Stimulated activated CD8-positive, alpha-beta memory T cell treated with anti-CD3 and anti-CD28 coated beads, Interleukin-4, amount 100 ng/mL, for 1 hour (primary cell): ENCODE measurements at places on chromosomes 7 and 10.

GRCh38 chr10:64454962-64455361 is 933.8 kb downstream of the REEP3 start:
- DNase-seq, result no peak

GRCh38 chr10:73828161-73828560 is 16.8 kb upstream of the NDST2 start:
- DNase-seq, result no peak

DNA sequence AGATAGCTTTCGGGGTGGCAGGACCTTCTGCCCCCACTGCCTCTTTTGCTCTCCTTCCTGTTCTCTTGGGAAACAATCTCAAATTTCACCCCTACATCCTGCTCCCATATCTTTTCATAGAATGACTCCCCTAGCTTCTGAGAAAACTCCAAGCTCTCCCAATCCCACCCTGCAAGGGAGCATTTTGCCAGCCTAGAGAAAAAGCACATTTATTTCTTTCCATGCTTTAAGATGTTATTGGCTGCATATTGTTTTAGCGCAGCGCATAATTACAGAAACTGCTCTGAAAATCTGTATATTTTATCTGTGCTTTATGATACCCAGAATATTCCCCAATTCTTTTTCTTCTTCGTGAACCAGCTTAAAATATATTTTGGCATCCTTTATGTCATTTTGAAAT is 601.3 kb downstream of the KCNMA1 start:
- no peak for DNase-seq

DNA sequence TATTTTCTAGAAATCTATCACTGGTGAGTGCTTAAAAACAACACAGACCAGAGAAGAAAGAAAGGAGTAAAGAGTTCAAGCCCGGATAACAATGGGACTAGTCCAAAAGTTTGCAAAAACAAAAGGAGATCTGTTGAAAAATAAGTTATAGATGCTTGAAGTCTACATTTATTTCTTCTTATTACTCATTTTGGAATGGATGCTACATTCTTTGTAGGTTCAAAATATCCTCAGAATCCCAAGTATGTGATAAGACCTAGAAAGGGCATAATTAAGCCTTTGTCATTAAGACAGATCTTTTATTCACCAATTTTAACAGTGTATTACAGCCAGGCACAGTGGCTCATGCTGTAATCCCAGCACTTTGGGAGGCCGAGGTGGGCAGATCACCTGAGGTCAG is 42.7 kb upstream of the ITGB8 start:
- no peak for DNase-seq

DNA sequence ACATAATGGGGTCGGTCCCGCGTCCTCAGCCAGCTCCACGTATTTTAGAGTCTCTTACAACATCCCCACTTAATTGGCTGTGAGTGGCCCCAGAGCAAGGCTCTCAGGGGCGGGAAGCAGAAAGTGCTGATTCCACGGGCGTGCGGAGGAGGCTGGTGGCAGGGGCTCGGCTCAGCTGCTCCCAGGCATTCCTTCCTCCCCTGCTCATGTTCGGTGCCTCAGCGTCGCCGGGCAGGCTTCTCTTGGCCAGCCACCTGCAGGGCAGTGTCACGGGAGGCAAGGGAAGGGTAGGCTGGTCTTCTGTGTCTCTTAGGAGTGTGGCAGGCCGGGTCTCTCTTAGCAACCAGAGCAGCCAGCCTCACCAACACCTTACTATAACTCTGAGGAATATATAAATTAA is 33.8 kb downstream of the IL15RA start:
- no peak for DNase-seq

DNA sequence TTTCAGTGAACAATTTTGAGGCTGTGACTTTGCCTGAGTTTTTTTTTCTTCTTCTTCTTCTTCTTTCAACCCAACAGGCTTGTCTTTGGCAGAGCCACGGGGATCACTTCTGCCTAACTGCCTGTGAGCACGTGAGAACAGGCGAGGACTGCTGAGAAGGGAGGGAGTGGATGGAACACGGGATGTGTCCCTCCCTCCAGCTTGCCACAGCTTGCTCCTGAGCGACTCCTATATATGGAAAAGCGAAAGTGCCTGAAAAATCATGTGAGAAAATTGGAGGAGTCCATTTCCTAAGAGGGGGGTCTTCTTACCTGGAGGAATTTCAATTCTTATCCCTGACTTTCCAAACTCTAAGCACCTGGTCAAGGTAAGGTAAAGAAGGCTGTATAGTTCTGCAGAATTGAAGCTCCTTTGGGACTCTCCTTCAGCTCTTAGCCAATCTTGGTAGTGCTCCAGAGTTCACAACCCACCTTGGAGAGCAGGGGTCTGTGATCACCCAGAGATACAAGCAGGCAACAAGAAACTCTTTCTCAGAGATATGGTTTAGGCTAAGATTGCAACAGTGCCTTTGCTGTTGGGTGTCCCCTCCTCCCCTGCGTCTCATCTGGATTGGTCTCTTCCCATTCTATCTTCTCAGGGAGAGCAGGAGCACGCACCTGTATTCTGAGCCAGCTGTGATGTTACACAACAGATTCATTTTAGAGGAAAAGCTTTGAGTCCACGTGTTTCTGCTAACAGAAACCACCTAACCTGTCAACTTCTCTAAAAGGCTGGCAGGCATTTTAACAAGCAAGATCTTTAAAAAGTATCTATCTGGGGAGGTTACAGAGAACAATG is at the start of gene MAT1A:
MAT1A (minus strand) TSS at position 208 of the 837 bp plus-strand sequence. CDS start 235 bp downstream, outside the sequence.
- no peak for DNase-seq

- DNase-seq, result no peak
Measured at GRCh38 chr7:33824911-33825459, 80.4 kb upstream of the BMPER start.

GRCh38 chr7:74587435-74588126 is 69.9 kb upstream of the GTF2I start:
- DNase-seq, result no peak

GRCh38 chr7:158477866-158478265 is 109.8 kb downstream of the PTPRN2 start:
- no peak for DNase-seq

GRCh38 chr7:98323597-98324322 is 42.3 kb downstream of the BRI3 start:
- DNase-seq, result no peak

- no peak for DNase-seq
Measured at GRCh38 chr10:86509145-86509544, 12.4 kb downstream of the WAPL start.

DNA sequence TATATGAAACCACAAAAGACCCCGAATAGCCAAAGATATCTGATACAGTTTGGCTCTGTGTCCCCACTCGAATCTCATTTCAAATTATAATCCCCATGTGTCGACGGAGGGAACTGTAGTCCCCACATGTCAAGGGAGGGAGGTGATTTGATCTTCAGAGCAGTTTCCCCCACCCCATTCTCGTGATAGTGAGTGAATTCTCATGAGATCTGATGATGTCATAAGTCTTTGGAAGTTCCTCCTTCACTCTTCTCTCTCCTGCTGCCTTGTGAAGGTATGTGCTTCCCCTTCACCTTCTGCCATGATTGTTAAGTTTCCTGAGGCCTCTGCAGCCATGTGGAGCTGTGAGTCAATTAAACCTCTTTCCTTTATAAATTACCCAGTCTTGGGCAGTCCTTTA is 13.0 kb downstream of the ELAPOR2 start:
- no peak for DNase-seq

DNA sequence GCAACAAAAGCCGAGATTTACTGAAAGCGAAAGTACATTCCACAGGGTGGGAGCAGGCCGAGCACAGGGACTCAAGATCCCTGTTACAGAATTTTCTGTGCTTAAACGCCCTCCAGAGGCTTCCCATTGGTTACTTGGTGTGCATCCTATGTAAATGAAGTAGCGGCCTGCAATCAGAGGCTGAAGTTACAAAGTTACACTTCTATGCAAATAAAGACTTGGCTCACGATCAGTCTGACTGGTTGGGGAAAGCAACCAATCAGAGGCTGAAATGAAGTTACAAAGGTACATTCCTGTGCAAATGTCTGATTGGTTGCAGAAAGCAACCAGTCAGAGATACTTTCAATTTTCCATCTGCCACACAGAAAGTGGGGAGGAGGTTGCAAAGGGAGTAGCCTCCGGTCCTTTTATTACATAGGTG is 4.1 kb downstream of the ACBD7 start:
- DNase-seq, result no peak

GRCh38 chr10:123097039-123097438 is 38.7 kb upstream of the HMX3 start:
- no peak for DNase-seq

DNA sequence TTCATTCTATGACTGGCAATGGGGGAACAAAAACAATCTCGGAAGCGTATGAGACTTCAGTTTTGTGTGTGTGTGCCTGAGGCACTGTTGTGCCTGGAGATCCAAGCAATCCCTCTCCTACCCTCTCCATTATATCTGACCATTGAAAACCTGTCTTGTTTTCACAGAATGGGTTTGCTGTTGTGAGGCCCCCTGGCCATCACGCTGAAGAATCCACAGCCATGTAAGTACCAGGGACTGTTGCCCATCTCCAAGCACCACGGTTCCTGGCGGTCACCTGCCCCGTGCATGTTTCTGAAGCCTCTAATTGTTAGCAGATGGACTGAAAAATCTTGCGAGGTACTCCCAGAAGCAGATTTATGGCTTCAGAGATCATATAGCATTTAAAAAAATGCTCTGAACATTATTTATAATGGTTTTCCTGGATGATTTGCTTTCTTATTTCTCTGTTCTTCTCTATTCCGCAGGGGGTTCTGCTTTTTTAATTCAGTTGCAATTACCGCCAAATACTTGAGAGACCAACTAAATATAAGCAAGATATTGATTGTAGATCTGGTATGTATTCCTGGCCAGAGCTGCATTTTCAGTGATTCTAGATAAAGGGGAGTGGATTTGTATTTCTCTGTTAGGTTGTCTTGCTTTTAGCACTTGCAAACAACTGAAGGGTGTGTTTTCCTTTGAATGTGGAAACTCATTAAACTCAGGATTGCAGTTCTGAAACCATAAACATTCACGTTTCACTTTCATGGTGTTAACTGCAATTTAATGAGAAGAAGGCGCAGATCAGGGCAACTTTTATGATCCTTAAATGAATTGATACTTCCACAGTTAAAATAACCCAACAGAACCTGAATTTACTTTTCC is 288.2 kb downstream of the TWIST1 start:
- no peak for DNase-seq

DNA sequence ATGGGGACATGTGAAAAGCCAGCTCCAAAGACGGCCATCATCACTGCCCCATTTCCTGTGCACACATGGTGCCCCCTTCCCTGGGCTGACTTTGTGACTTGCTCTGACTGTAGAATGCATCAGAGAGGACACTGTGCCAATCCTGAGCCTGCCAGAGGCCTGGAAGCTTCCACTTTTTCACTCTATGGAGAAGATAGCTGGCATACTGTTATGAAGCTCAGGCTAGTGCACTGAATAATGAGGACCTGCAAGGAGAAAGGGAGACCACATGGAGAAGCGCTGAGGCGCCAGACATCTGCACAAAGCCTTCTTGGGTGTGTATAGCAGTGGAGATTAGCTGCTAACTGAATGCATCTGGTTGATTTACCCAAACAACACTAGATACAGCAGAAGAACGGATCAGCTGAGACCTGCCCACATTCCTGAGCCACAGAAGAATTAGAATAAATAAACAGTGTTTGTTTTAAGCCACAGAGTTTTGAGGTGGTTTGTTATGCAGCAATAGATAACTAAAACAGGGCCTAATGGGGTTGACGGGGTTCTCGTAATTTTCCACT is 58.9 kb upstream of the C10orf90 start:
- no peak for DNase-seq

DNA sequence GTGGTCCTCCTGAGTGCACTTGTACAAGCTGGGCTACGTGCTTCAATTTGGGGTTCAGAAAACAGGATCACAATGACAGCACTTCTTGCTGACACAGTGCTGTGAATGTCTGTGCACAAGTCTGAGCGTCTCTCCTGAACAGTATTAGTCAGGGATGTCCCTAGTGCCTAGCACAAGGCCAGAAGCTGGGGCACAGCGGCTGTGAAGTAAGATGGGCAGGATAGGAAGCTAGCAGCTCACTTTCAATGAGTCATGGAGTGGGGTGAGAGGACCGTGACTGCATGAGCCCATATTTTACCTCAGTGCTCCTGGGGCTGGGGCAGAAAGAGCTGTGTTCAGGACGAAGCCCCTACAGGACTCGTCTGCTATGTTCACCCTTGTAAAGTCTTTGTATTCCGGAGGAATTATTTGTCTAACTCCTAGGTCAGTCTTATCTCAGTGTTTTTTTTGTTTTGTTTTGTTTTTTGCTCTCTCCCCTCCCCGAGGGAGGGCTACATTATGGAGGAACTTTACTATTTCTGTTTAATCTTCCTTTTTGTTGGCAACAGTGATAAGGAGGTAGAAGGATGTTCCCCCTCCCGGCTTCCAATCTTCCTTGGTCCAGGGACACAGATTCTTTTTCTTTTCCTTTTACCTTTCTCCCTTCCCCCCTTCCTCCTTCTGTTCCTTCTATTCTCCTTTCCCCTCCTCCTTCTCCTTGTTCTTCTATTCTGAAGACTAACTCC is 2.8 kb upstream of the LRMDA start:
- DNase-seq, result no peak

- no peak for DNase-seq
Measured at GRCh38 chr7:29445736-29446135, 117.9 kb upstream of the PRR15 start.

GRCh38 chr10:101617102-101617823 is 29.1 kb downstream of the DPCD start:
- no peak for DNase-seq

- DNase-seq, result no peak
Measured at GRCh38 chr7:42687211-42688055, 224.4 kb downstream of the C7orf25 start.

DNA sequence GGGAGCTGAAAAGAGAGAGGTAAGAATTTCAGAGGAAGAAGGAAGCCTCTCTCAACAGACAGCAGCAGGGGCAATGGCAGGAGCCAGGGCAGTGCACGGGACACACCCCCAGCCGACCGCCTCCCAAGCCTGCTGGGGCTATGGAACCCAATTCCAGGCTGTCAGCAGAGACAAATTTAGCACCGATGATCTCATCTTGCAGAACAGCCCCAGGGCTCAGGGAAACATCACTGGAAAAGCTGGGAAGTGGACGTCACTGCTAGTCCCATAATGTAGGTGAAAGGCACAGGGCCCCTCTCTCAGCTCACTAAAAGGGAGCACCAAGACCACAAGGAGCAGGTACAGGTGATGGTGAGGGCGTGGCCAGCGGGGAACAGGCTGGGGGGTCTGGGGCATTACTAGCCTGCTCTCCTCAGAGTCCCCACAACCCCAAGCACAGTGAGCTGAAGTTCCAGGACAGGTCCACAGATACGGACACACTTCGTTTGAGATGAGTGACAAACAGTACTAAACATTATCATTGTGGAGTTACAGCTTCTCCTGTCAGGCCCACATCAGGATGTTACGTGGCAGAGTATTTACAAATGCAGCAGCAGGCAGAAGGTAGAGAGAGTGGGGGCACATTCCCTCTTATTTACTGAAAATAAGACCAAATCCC is 103.7 kb downstream of the PLXNA4 start:
- no peak for DNase-seq
